ENCODE measurements at places on chromosomes 6 and 20.

- no peak for DNase-seq
These were observed 4.9 kb downstream of the ARID1B start for GRCh38 chr6:156781861-156782631.

GRCh38 chr6:38599261-38599660, 40.5 kb downstream of the BTBD9 start:
- DNase-seq = no peak

- DNase-seq = no peak
These were observed 72.9 kb downstream of the HDGFL1 start for GRCh38 chr6:22642254-22642653.

DNA sequence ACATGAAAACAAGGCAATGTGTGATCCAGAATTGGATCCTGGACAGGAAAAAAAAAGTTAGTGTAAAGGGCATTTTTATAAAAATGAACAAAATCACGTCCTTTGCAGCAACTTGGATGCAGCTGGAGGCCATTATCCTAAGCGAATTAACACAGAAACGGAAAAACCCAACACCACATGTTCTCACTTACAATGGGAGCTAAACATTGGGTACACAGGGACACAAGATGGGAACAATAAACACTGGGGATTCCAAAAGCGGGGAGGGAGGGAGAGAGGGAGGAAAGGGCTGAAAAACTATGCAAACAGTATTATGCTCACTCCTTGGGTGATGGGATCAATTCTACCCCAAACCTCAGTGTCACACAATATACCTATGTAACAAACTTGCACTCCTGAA, 91.4 kb upstream of the BTBD3 start:
- no peak for DNase-seq

GRCh38 chr20:44501448-44501847, 20.4 kb downstream of the SERINC3 start:
- DNase-seq = no peak

All from DMS 273 treated with DMSO at 0.1 percent for 48 hours (cell line).